ENCODE measurements at places on chromosomes 1 and 21.
A peak's percentile ranks its signal among the peaks of the same experiment; 100 is the strongest.

DNA sequence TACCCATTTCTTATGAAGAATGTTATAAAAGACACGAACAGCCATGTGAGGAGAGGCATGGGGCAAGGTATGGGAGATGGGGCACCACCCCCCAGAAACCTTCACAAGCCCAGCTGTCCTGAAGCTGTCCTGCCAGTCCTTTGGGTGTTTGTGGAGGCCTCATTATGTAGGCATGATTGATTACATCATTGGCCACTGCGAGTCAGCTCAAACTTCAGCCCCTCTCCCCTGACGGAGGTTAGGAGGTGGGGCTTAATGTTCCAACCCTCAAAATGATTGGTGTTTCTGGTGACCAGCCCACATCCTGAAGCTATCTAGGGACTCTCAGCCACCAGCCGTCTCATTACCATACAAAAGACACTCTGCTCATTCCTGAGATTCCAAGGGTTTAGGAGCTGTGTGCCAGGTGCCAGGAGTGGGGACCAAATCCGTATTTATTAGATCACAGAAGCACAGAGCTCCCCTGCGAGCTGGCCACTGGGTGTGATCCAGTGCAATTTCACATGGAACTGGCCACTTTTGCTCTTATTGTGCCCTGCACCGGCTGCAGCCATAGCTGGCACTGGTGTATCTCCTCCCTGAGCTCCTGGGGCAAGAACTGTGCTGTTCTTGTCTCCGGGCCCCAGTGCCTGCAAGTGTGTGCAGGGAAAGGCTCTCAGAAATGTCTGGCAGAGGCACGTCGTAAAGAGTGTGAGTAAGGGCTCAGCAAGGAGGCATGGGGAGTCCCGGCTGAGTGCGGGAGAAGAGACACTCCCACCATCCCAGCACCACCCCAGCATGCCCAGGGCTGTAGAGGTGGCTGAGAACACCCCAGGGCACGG lies 10.5 kb downstream of the KIAA1614 start:
- no peak for DNase-seq

DNA sequence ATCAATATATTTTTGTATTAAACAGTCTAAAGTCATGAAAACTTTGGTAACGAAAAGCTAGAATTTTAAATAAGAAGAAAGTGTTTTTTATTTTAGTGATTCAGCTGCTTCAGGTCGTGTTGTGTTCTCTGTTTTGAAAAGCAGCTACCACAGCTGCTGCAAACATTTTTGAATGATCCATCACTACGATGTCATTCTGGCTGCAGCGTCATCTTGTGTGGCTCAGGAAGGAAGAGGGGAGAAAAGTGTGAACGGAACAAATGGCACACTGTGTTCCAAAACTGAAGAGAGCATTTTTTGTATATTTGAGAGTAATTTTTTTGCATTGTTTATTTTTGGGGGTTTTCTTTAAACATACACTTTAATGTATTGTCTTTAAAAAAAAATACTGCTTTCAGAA lies 323.0 kb upstream of the ADGRL2 start:
- no peak for DNase-seq

GRCh38 chr1:4107291-4107690 lies 207.2 kb upstream of the C1orf174 start:
- DNase-seq: no peak

- DNase-seq: no peak
These were observed 1.2 kb upstream of the PSMB2 start for GRCh38 chr1:35642471-35642955.

- no peak for DNase-seq
These were observed 1.5 kb downstream of the LSS start for GRCh38 chr21:46226920-46227599.

DNA sequence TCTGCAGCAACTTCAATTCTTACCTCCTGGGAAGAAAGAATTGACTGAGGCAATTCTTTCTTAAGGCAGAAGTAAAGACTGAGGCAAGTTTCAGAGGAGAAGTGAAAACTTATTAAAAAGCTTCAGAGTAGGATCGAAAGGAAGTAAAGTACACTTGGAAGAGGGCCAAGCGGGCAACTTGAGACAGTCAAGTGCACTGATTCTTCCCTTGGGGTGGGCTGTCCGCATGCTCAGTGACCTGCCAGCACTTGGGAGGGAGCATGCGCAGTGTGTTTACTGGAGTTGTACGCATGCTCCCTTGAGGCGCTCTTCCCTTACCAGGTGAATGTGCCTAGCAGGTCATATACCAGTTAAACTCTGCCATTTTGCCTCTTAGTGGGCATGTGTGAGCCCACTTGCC lies 55.3 kb upstream of the NBPF3 start:
- peak; percentile 16 for DNase-seq

- DNase-seq: no peak
These were observed 230.3 kb downstream of the GRIK3 start for GRCh38 chr1:36803868-36804570.

GRCh38 chr21:30234643-30235042 lies 18.7 kb upstream of the CLDN8 start:
- DNase-seq: no peak

DNA sequence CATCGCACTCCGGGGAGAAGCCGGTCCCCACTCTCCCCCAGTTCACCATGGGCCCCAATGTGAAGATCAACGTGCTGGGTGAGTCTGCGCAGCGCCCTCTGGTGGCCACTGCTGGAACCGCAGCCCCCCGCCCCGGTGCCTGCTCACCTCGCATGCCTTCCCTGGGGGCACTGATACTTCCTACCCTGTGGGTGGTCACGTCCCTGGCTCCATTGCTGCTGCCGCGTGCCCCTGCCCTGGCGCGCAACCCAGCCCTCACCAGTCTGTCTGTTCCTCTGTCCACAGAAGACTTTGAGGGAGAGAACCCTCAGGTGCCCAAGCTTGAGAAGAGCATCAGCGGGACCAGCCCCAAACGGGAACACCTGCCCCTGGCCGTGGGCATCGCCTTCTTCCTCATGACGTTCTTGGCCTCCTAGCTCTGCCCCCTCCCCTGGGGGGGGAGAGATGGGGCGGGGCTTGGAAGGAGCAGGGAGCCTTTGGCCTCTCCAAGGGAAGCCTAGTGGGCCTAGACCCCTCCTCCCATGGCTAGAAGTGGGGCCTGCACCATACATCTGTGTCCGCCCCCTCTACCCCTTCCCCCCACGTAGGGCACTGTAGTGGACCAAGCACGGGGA lies 7.6 kb downstream of the EFNA3 start:
- no peak for DNase-seq

DNA sequence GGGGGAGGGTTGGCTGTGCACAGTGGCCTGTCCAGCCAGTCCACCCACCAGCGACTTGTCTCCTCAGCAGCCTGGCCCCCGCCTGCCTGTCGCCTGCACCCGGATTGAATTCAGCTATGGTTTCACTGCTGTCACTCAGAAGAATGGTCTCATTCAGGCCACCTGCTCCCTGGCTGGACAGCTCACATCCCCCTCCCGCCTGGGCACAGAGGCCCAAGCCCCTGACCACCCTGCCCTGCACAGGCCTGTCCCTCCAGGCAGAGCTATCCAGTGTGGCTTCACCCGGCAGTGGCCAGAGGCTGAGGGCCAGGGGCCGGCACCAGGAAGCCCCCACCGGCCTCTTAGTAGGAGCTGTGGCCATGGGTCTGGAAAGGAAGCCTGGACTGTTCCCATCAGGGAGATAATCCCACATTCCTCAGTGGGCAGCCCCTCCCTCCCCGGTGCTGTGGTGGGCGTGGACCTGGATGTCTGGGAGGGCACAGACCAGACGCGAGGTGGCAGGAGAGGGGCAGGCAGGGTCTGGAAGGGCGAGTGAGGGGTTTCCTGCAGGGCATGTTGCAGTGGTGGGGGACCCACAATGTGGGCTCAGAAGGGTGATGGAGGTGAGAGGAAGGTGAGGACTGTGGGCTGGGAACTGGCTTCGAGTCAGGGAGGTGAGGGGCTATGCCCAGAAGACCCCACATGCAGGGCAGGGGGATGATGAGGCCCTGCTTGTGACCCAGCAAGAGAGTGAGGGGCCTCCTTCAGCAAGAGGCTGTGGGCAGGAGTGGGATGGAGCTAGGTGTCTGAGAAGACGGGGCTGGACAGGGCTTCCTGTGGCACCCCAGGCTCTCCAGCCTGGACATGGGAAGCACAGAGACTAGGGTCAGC lies 30.4 kb downstream of the WNT9A start:
- no peak for DNase-seq

- no peak for DNase-seq
These were observed 2.4 kb upstream of the SIM2 start for GRCh38 chr21:36696390-36697059.

- no peak for DNase-seq
These were observed 6.7 kb downstream of the B3GALT6 start for GRCh38 chr1:1238702-1239178.

DNA sequence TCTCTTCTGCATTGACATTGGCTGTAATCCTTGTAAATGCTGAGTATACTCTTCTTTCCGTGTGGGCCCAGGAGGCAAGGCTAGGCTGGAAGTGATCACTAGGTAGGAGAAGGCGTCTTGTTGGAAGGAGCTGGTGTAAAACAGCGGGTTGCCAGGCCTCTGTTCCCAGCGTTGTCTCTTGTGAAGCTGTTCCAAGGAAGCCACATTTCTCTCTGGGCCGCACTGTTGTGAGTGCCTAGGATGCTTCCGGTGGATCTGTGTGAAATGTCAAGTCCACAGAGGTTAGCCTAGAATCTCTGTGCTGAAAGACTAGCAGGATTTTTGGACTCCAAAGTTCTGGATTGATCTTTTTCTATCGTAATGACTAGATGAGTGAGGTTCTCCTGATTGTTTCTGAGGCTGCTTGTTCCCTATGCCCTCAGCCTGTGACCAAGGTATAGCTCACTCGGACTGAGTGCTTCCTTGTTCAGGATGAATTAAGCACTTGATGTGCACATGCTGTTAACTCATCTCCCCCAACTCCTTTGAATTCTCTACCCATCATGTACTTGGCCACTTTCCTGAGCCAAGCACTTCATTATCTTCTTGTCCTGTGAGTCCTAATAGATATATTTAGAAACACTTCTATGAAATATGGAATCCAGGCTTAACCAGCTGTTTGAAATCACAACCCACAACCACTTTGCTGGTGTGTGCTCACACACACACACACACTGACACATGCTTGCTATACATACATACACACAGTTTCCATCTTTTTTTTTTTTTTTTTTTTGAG lies 63.3 kb downstream of the PBX1 start:
- no peak for DNase-seq

GRCh38 chr1:192986110-192986747 lies 72.9 kb downstream of the UCHL5 start:
- DNase-seq: no peak

DNA sequence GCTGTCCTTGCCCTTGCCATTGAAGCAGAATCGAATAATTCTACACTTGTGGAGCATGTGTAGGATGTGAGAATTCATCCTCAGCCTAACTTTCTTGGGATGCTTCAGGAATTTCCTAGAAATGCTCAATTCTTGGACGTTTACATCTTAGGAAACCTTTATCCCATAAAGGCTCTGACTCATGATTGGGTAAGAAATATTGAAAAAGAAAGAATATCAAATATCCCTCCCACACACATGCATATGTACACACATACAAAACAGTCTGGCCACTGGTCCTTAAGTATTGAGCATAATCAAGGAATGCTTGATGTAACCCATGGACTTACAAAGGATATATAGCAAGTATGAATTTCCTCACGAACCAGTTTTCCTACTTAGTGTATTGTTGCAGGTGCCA lies 83.9 kb upstream of the IPO9 start:
- DNase-seq: no peak

- DNase-seq: no peak
These were observed 145.9 kb downstream of the PCP4 start for GRCh38 chr21:40013001-40013735.

DNA sequence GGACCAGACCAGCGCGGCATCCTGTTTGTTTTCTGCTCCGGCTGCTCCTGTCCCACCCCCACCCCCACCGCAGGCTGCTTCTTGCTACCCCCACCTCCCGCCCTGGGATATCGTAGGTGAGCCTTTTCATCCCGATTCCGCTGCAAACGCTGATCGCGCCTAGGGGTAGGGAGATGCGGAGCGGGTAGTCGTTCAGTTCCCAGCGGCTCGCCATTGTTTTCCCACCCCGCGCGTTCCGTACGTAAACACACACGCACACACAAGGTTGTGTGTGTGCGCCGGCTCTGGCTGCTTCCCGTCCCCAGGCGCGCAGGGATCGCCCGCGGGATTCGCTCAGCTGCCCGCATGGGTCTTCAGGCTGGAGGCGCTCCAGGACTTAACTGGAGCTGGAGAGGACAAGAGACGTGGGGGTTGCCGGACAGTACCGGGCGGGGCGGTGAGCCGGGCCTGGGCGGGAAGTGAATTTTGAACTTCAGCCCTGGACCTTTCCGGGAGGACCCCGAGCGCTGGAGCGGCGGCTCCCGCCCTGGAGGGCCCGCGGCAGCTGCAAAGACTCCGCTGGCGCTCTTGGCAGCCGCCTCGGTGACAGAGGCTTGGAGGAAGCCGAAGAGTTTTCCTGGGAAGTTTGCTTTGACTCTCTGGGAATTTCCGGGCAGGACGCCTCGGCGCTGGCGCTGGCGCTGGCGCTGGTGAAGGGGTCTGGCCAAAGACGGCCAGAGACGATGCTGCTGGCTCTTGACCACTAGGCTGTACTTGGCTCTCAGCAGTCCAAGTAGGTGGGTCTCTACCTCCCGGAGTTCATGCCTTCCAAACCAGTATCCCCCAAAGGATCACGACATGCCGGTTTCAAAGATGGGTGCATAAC lies 1.6 kb downstream of the SOX13 start:
- DNase-seq: no peak

GRCh38 chr21:34889676-34890469 lies 159.2 kb downstream of the RUNX1 start:
- no peak for DNase-seq

DNA sequence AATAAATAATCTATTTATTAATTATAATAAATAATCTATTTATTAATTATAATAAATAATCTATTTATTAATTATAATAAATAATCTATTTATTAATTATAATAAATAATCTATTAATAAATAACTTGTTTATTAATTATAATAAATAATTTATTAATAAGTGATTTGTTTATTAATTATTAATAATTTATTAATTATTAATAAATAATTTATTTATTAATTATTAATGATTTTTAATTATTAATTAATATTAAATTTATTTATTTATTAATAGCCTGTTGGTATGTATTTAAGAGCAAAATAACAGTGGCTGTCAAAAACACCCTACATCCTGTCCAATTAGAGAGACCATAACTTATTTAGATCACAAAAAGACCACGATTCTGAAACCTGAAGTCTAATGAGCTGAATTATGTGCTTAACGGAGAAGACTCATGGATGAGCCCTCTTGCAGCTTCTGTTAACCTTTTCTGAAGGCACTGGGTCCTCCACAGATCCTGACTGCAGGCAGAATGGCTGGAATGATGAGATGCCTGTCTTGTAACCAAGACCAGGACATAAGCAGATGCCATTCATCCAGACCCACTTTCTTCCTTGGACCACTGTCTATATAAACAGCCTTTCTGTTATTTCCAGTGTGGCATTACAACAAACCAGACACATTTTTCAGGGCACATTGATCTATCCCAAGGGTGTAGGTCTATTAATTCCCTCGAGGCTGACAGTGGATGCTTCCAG lies 134.2 kb downstream of the SETD4 start:
- DNase-seq: no peak

GRCh38 chr21:16363100-16363499 lies 633.3 kb downstream of the USP25 start:
- no peak for DNase-seq

GRCh38 chr1:93595266-93595665 lies 86.4 kb downstream of the BCAR3 start:
- no peak for DNase-seq

GRCh38 chr1:35707601-35708440 lies 10.9 kb downstream of the C1orf216 start:
- DNase-seq: no peak
